ENCODE measurements at places on chromosomes 3 and 15. TPM values are rescaled to one million over a fixed set of nuclear protein-coding genes. Genes with fewer than 3 reads are reported as not detected.

GRCh38 chr3:45067486-45067885 is 41.4 kb downstream of the CLEC3B start:
- no peak for DNase-seq

DNA sequence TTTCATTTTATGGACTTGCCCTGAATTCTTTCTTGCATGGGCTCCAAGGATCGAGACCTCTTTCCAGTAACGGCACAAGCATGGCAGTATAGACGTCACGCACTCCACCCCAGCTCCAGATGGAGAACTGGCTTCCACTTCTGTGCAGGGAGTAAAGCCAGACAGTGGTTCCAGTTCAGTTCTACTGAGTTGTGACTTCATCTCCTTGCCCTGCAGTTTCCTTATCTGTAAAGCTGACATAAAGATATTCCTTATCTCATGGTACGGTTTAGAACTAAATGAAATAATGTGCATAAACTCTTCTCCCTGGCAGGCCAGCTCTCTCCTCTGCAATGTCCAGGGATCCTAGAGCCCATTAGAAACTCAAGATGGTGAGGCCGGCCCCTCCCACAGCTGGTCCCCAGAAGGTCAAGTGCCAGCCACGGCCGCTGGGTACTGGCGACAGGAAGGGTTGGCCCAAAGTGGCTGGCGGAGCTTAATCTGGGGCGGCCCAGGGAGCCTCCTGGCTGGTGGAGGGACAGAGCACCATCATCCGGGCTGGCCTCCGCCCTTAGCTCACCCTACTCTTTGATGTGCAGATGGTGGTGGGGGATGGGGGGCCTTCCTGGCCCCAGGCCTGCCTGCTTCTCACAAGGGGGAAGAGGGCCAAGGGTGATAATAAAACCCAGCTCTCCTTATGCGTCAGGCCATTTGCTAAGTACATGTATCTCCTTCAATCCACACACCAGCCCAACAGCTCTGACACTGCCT is 7.2 kb downstream of the MESP2 start:
- no peak for DNase-seq

DNA sequence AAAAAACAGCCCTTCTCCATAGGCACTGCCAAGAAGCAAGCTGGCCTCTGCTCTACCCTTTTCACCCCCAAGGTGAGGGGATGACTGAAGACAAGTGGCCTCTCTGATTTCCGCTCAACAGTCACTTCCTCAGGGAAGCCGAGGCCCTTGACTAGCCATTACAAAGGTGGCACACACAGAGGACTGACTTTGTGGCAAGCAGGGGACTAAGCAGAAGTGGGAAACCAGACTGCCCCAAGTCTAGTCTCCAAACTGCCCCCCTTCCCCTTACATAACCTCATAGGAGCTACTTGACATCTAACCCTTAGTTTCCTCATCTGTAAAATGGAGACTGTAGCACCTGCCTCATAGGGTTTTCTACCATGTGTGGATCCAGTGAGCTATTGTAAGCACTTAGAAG is 118.9 kb downstream of the FOXP1 start:
- DNase-seq, result no peak

- DNase-seq, result no peak
Measured at GRCh38 chr15:68364028-68364659, 67.8 kb downstream of the ITGA11 start.

- DNase-seq, result peak; percentile 50
Measured at GRCh38 chr3:72722930-72723726, 125.1 kb downstream of the SHQ1 start.

DNA sequence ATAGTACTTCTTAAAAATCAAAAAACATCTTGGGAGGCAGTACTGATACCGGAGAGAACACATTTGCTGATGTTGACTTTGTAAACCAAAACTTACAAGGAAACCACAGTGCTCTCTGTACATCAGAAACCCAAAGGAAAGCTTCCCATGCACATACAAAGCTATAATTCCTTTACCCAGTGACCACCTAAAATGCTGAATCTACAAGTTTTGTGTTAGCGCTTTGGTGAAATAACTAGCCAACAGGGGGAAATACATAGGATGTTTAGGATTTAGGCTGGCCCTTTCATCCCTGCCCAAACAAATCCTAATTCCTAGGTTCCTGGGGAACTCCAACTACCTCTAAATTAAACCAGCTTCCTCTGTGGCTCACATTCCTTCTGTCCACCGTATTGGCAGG is 15.3 kb upstream of the SPG21 start:
- no peak for DNase-seq

DNA sequence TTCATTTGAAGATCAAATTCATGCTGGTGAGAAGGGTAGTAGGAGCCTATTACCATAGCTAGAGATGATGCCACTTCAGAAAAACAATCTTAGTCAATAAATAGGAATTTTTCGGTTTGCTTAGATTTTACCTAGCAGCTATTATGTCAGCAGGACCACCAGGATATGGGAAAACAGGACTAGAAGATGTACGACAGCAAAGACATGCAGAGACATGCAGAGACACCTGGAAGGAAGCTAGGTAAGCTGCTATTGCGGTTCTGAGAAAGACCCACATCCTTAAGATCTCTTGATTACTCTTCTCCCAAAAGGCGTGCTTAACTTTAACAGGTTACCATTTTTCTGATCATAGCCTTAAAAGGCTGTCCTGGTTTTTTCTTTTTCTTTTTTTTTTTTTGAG is 64.8 kb upstream of the THSD4 start:
- DNase-seq, result no peak

DNA sequence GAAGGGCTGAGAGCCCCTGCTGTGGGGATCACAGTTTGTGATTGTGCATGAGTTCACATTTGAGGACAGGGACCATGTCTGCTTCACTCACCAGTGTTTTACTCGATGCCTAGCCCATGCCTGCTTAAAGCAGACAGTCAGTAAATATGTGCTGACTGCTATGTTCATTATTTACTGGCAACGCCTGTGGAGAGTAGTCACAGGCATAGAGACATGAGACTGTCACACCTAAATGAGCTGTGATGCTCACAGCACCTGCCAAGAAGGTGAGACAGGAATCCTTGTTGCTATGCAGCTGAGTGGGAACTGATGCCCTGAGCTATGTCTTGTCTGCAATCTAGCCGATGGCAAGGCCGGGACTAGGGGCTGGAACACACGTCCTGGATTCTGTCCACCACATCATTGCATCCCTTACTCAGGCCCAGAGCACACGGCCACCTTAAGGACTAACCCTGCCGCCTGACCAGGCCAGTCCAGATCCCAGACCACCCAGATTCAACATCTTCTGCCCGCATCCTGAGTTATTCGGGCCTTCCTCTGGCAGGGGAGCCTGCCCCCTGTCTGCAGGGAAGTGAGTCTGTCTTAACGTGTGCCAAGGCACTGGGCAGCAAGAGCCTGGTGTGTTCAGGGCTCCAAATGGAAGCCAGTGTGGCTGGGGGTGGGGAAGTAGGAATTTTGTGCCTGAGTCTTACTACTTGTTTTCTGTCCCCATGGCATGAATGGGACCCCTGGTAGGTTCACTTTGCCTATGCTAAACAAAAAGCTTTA is 44.8 kb downstream of the FGD5 start:
- no peak for DNase-seq

DNA sequence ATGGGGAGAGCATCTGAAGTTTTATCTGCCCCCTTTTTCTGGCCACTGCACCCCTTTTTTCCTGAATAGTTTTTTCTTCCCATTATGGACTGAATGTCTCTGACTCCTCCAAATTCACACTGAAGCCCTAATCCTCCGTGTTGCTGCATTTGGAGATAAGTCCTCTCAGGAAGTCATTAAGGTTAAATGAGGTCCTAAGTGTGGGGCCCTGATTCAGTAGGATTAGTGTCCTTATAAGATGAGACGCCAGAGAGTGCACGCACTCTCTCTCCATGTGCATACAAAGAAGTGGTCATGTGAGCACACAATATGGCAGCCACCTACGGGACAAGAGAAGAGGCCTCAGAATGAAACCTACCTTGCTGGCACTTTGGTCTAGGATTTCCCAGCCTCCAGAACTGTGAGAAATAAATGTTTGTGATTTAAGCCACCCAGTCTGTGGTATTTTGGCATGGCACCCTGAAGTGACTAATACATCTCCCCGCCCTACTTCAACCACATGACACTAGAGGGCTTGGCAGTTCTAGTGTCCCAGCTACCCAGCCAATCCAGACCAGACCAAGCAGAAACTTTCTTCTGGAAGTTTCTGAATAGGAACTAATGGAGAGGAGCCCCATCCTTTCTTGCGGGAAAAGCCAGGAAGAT is 191.3 kb downstream of the PDE8A start:
- DNase-seq, result no peak

DNA sequence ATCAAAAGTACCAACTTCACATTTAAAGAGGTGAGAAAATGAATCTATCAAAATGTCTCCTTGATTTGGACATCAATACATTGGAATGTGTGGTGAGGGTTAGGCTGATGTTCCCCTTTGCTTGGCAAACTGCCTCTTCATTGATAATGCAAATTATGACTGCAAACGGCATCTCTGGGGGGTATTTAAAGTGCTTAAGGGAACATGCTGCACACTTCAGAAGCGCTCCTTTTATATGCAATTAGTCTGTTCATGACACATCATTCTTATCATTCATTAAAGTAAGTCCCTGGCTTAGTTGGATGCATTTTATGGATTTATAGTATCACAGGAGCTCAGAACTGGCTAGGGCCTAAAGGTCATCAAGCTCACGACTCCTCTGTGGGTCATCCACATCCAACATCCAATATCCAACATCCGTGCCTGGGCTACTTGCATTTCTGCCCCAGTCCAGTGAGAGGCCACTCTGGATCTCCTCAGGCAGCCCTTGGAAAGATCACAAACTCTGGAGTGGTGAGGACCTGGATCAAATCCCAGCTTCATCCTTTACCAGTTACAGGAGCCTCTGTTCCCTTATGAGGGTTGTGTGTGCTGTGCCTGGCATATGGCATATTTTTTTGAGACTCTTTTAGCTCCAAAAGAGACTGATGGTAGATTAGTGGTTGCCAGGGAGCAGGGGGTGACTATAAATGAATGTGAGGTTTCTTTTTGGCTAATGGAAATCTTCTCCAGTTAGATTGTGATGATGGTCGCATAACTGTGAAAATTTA is 136.8 kb upstream of the FOXB1 start:
- no peak for DNase-seq

- no peak for DNase-seq
Measured at GRCh38 chr3:62208385-62208784, 165.0 kb downstream of the FEZF2 start.

GRCh38 chr15:65824031-65824743 is 32.1 kb upstream of the DENND4A start:
- DNase-seq, result peak; percentile 74

- no peak for DNase-seq
Measured at GRCh38 chr3:96931119-96931862, 116.9 kb downstream of the EPHA6 start.

DNA sequence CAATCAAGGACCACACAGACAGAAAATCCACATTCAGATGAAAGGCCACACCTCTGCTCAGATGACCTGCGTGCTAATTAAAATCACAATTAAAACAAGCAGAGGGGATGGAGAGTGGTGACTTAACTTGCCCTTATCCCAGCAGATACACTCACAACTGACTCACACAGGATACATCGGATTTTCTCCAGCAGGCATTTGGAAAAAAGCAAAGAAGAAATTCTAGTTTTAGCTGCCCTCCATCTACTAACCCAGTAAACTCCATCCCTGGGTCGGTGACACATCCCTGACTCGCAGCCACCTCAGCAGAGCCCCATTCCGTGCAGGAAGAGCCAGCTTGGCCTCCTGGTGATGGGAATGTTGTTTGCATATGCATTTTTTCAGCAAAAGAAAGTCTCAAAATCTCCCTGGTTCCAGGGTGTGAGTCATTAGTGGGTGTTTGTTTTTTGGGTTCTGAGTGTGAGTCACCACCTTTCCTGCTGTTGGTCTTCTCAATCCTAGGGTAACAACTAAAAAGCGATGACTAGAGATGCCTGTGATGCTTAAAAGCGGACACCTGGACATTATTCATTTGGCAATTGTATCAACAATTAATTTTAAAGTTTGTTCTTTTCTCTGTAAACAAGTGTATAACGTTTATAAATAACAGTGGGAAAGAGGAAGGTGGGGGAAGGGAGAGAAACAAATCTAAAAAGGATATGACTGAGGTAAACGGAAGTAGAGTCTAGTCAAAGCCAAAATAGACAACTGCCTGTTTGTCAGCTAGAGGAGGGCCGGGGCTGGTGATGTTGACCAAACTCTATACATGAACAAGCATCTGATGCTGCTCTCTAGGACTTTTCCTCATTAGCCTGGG is 49.8 kb upstream of the SLC4A7 start:
- peak; percentile 81 for DNase-seq

DNA sequence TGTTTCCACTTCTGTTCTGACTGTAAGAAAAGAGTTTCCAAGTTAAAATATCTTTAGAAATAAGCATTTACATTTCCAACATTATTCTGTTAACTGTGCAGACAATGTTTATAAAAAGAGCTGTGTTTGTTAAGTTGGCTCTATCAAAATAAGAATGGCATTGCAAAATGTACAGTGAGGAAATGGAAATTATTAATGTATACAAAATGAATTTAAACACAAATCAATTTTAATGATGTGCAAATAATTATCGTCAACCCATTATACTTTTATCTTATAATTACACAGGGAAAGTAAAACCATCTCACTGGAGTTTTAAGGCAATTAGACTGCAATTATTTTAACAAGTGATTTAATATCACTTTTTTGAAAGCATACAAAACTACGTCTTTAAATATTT is 17.5 kb downstream of the MRPS22 start:
- no peak for DNase-seq

DNA sequence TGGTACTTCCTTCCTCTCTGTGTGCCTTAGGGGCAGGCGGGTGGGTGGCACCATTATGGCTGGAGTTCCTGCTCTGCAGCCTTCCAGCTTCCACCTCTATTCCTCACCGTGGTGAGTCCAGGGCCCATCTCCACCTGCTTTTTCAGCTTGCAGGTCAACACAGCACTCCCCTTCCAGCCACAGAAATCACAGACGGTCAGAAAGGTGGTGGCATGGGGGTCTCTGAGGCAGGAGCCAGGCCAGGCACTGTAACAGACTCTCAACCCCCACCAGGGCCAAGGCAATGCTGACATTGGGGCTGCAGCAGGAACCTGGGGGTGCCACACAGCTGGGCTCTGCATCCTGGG is 16.6 kb downstream of the KLF15 start:
- no peak for DNase-seq

Gene UNC13C
- 0.32 TPM for total RNA-seq

Gene ECE2
- not detected for total RNA-seq

Gene GRAMD1C
- total RNA-seq, result 6.3 TPM

Gene ADAMTS9
- total RNA-seq, result 63.3 TPM

Gene CLDN18
- total RNA-seq, result 3.3 TPM

Gene PLA1A
- 0.99 TPM for total RNA-seq

Gene CHRM5
- total RNA-seq, result not detected

Gene RLBP1
- not detected for total RNA-seq

Gene CSPG5
- 6.1 TPM for total RNA-seq

Gene RPP25
- total RNA-seq, result 14.9 TPM

Gene CAPN7
- 24.1 TPM for total RNA-seq

All from Calu3 (cell line).